Coronary artery (tissue), 2 donors: ENCODE measurements at places on chromosomes 3 and 15.
A peak's percentile ranks its signal among the peaks of the same experiment; 100 is the strongest.

DNA sequence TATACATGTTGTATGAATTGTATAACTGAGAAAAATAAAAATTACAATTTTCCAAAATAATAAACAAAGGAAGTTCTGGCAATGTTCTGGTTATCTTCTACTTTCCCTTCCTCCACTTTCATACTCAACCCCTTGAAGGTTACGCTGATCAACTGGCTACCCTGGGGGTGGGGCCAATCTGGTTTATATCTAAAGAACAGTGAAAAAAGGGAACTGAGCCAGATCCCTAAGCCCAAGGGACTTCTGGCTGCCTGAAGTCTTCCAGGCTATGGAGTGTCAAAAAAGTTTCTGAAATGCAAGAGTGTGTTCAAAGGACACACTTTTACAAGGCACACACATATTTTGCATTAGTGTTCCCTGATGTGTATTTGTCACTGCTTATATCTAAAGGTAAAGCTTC, 591.9 kb downstream of the ROBO1 start:
- DNase-seq, result no peak

DNA sequence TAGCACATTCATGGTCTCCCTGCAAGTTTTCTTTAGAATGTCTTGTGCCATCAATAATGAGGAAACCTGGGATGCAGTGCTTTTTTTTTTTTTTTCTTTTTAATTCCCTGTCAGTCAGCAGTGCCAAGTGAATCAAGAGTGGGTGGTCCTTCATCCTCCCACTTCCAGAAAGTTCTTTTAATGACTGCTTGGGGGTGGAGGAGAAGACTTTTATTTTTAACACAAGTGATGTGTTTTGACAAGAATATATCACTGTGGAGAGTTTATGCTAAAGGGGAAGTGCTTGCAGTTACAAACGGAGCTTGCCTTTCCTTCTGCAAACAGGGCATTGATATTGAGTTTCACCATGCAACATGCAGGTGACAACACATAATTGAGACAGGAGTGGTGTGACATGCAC, 69.7 kb downstream of the CACNA2D3 start:
- DNase-seq, result no peak

DNA sequence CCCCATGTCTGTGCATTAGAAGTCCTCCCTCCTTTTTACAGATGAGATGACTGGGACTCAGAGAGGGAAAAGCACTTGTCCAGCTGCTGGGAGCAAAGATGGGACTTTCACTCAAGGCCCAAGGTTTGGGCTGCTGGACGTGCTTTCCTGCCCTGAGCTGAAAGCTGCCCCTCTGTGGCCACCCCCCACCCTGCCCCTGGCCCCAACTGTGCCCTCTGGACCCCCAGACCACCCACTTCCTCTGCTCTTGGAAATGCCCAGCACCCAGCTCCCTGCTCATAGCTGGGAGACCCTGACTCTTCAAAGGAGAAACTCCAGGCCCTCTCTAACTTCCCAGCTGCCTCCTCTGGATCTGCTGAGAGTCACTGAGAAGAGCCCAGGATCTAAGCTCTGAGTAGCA, 20.7 kb downstream of the GRIP2 start:
- DNase-seq, result no peak

DNA sequence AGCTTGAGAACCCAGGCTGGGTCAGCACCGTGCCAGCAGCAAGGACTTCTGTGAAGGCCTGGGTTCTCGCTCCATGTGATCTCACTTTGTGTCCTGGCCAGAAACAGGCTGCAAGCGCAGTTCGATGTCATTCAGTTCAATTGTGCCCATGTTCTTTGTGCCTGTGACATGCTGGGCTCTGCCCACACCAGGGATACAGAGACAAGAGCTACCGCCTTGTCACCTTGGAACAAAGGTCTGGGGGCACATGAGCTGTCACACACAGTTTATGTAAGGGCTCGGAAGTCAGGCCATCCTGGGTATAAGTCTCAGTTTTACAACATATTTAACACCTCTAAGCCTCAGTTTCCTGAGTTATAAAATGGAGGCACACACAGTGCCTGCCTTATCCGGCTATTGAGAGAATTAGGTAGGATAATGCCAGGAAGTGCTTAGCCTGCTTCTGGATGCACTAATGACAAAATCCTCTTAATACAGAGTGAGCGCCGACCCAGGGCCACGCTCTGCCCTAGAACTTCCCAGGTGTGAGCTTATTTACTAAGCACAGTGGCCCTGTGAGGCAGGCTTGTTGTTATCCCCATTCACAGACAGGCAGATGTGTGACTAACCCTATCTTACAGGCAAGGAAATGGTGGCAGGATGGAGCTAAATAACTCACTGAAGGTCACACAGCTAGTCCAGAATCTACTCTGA, 50.4 kb upstream of the LIMD1 start:
- no peak for DNase-seq

- DNase-seq, result peak; percentile 50
Observed at GRCh38 chr3:46383211-46383950, 12.6 kb downstream of the CCR5 start.

DNA sequence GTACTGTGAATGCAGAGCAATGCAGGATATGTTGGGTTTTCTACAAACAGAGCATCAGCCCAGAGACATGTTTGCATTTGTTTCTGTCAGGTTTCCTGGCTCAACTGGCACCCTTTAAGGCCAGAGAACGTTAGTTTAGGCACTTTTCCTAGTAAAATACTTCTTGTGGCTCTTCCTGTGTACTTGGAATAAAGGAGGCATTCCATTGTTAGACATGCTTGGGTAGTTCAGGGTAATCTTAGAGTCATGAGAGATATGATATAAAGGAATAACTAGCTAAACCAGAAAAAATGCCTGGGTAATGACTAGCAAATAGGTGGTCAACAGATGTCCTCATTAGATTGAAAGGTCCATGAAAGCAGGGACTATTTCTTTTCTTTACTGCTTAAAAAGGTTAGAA, 60.4 kb upstream of the RBM5 start:
- DNase-seq, result no peak

- no peak for DNase-seq
Observed at GRCh38 chr15:85554852-85555521, 174.6 kb downstream of the AKAP13 start.

DNA sequence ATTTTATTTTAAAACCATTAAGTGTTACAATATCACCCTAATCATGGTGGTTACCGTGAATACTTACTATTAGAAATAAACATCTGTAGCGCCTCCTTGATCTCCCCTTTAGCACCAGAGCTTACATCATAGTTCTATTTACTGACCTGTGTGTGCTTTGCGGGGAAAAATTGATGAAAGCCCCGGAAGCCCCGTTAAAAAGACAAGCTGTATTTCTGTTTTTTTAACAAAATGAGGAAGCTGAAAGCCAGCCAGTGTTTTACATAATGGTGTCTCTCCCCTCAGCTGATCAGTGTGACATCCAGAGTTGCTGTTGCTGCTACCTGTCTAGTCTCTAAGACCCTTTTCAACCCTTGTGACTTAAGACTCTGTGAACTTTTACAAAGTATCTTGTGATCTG, 100.8 kb downstream of the OPA1 start:
- no peak for DNase-seq

DNA sequence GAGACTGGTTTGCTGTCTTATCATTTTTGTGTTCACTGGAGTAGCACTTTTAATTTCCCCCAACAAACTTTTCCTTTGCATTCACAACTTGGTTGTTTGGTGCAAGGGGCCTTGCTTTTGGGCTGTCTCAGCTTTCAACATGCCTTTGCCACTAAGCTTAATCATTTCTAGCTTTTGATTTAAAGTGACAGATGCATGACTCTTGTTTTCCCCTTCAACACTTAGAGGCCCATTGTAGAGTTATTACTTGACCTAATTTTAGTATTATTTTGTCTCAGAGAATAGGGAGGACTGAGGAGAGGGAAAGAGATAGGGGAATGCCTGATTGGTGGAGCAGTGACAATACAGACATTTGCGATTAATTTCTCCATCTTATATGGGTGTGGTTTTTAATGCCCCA, 340.1 kb upstream of the MANF start:
- DNase-seq, result no peak

GRCh38 chr3:111601810-111602209, 6.7 kb upstream of the ZBED2 start:
- DNase-seq, result no peak

DNA sequence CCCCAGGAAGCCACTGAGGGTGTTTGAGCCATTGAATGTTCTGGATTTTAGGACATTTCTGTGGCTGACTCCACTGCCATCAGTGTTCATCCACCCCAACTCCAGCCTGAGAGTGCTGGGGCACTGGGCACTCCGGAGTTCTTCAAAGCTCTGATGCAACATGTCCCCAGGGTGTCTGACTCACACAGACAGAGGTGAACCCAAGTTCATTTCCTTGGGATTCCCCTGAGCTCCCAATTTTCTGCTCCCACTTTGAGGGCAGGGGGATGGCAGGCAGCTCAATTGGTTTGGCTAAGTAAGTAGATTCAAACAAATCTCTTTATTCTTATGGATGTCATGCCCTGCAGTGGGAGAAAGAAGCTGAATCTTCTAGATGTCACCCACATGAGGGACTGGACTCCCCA, 2.2 kb downstream of the STRA6 start:
- no peak for DNase-seq

- DNase-seq, result peak; percentile 98
Observed at GRCh38 chr3:48088749-48089466, 72.7 kb upstream of the MAP4 start.
